Activated B cell treated with CpG ODN at 0.5 μM for 24 hours (primary cell): ENCODE measurements at places on chromosomes 12 and 14.

- DNase-seq, result no peak
Observed at GRCh38 chr12:95815632-95816212, 25.2 kb upstream of the NTN4 start.

- no peak for DNase-seq
Observed at GRCh38 chr12:18332173-18332572, 70.9 kb downstream of the PIK3C2G start.

DNA sequence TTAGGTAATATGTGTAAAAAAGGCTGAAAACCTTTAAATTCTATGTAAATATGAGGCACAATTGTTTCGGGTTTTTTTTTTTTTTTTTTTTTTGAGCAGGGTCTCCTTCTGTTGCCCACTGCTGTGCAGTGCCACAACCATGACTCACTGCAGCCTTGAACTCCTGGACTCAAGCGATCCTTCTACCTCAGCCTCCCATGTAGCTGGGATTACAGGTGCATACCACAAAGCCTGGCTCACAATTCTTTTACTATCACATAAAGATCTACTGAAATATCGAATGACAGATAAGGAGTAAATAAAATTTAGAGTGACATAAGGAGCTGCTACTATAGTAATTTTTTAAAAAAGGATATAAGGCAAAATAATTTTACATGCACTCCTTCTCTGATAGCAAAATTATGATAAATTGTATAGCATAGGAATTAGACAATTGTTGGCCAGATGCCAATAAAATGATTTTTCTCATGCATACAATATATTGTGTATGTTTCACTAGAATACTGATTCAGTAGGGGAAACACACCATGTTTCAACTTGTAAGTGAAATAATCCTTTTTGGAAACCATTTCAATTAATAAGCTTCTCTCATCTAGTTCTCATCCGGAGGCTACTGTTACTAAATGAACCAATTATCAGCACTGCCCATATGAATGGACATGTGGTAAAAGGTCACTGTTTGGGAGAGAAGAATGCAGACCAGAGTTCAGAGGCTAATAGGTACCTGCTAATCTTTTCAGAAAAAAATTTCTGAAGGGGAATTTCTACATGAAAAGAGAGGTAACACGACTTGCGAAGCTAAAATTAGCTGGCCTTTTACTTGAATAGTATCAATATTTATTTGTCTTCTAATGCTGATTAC is 108.4 kb downstream of the PPP1R12A start:
- no peak for DNase-seq

DNA sequence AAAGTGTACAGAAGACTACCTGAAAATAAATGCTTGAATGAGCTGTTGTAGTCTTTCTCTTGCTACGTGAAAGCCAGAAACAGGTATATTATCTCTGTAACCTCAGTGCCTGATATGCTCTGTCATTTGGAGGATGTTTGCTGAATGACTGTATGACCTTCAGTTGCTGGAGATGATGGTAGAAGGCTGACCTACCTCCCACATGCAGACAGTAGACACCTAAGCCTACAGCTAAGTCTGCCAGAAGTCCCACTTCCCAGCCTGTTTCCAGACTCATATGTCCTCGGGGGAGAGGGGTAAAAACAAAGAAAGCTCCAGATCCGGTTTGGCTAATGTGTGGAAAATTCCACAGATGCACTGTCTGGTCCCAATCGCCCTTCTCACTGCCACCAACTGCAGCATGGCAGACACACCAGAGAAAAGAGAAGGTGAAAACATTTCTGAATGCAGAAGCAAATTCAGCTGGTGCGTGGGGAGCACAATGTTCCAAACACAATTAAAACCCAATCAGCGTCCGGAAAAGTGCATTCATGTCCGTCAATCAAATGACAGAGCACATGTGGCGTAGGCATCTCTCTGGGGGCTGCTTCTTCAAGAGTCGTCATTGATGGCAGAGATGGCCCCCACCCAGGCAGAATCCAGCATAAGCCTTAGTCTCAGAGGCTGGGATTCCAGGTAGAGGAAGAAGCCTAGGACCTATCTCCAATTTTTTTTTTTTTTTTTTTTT is 76.3 kb upstream of the TBX3 start:
- no peak for DNase-seq

DNA sequence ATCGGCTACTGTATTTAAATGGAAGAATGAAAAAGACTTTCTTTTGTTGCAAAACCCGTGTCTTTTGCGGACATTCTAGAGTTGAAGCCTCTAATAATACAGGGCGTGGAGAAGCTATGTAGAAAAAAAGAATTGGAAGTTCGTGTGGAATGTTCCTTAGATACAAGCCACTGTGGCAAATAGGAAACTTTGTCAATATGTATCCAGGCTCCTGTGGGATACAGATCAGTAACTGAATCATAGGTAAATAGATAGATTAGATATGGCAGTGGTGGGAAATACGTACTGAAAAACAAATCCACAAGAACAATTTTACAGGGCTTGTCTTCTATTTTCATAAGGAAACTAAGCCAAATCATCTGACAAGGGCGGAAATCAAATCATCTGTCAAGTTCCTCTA is 245.4 kb downstream of the EGLN3 start:
- no peak for DNase-seq

GRCh38 chr14:95504135-95505029 is 12.1 kb downstream of the SYNE3 start:
- DNase-seq, result no peak

- DNase-seq, result no peak
Observed at GRCh38 chr14:25050269-25051150, 563 bp upstream of the STXBP6 start.

DNA sequence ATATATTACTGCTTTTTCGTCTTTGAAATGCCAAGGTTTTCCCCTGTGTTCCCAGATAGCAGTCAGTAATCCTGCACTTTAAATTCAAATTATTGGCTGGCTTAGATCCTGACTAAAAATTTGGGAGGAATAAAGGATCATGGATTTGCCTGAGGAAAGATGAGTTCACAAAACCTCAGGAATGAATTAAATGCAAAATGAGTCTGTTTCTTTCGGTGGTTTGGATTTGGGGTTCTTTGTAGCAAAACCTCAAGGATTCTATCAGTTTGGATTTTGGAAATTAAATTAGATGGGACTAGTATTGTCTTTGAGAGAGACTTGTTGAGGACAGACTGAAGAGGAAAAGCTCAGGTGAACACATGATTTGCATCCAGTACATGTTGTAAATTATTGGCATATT is 36.1 kb downstream of the PPFIBP1 start:
- DNase-seq, result no peak

DNA sequence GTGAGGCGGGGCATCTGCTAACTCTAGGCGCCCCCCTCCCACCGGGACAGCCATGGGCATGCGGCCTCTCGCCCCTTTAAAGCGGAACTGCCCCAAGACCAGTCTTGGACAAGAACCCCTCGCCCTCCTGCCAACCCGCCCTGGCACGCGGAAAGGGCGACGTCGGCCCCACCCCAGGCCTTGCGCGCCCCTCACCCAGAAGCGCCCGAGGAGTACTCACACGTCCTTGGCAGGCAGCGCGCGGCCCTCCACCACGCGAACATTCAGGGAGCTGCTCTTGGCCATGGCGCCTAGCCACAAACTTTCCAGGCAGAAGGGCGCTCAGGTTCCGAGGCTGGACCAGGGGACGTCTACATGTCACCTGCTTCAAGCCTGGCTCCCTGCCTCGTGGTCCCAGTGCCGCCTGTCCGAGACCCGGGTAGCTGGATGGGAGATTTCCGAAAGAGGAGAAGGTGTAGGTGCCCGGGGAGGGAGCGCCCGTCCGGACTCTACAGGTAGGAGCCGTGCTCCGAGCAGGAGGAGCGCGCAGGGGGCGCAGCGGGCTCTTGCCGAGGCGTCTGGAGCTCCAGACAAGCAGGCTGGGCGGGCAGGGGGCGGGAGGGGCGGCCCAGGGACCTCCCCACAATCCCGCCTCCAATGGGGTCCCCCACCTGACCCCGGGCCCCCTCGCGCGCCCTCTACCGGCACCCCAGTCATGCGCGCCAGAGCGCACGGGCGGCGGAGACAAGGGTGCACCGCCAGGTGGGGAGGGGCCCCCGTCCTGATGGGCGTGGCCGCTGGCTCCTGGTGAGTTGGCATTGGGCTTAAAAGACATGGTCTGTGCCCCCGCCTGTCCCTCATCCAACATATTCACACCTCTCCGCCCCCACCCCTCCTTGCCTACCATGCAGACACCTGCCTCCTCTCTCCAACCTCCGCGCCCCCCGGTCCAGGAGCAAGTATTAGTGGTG is at the start of gene RASAL1:
Gene RASAL1, minus strand, starts transcription at position 584 of the 950 bp plus-strand sequence. Its CDS starts 299 bp downstream, at position 285.
- DNase-seq, result peak; percentile 64
